Posterior cingulate gyrus (tissue), 11 donors: ENCODE measurements at places on chromosomes 1 and 21.

DNA sequence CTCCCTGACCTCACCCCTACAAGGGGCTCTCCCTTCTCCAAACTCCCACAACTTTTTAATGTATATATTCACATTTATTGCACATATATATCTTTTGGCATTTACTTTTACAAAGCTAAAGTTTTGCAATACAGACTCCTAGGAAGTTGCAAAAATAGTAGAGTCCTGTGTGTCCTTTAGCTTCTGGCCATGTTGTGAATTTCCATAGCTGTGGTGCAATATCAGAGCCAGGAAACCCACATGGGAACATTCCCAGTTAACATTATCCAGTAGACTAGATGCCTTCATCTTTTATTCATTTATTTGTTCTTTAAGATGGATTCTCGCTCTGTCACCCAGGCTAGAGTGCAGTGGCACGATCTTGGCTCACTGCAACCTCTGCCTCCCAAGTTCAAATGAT, 343.0 kb downstream of the PCP4 start:
- DNase-seq: no peak

GRCh38 chr1:166975361-166976129, at the start of gene ILDR2:
TSS of gene ILDR2 (minus strand) at chr1:166975540. CDS start at chr1:166975268, 272 bp downstream.
- peak; percentile 61 for DNase-seq

- DNase-seq: no peak
Observed at GRCh38 chr1:223622132-223622842, 43.2 kb downstream of the CAPN8 start.

DNA sequence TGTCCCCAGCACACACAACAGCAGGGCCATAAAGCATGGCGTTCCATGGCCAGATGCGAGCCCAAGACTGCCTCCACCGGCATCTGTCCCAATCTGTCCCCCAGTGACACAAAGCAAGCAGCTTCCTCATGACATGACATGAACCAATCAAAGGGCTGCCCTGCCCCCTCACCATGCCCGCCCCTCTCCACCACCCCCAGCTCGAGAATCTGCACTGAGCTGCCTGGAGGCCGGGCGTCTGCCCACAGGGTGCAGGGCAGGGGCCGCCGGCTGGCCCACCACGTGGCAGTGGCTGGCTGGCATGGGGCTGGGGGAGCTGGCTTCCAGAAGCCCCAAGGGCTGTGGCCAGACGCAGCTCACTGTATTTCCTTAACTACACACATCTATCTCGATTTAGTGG, 27.8 kb downstream of the WNT9A start:
- DNase-seq: peak; percentile 75

DNA sequence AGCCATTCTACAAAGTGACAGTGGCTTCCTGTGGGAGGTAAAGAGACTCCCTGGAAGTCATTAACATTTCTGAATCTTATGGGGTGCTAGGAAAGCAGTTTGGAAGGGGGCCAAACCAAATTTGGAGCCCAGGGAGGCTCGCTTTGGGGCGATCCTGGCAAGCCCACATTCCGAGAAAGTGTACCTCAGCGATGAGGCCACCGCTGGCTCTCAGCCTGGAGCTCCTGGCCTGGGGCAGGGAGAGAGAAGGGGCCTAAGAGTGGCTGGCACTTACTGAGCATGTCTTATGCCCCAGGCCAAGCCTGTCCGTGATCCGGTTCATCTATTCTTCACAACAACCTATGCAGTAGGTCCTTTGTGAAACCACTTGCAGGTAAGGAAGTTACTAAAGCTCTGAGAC, 98.8 kb downstream of the CCDC185 start:
- no peak for DNase-seq

DNA sequence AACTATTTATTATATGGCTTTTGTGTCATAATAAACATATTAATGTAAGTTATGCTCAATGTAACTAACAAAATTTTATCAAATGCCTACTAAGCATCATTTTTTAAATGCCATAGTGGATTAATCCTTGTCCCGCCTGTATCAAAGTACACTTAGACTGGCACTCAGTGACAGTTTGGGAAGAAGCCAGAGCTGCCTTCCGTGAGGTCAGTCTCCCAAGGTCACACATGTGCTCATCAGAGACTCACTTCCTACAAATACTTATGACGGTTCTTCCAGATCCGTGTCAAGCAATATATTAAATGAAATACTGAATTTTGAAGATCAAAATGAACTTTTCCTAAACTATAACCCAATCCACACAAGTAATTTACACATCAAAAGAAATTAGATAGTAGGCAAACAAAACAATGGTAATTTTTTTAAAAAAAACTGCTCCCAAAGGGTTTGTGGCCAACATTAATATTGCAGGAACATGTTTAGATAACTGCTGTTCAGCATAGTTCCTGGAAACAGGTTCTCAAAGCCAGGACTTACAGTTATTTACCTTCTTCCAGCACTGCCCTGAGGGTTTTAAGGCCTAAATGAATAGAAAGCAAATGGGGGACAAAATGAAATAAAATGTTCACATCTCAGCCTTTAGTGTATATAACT, 27.2 kb downstream of the WLS start:
- DNase-seq: no peak

- DNase-seq: no peak
Observed at GRCh38 chr1:161299347-161299746, 10.4 kb downstream of the MPZ start.

DNA sequence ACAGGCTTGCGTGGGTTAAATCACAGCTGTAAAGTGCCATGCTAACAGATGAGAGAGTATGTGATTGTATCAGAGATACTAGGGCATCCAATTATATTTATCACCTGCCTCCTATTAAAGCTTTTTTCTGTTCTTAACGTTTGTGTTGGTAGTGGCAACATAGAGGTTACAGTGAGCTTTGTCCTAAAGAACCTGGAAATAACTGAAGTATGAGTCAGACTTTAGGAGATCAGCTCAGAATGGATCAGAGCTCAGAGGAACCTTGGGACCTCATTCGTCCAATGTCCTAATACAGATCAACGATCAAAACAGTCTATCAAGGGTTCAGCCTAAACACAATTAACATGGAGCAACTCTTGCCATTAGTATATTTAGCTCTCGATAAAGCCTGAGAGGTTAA, 81.0 kb downstream of the RGS7 start:
- no peak for DNase-seq

DNA sequence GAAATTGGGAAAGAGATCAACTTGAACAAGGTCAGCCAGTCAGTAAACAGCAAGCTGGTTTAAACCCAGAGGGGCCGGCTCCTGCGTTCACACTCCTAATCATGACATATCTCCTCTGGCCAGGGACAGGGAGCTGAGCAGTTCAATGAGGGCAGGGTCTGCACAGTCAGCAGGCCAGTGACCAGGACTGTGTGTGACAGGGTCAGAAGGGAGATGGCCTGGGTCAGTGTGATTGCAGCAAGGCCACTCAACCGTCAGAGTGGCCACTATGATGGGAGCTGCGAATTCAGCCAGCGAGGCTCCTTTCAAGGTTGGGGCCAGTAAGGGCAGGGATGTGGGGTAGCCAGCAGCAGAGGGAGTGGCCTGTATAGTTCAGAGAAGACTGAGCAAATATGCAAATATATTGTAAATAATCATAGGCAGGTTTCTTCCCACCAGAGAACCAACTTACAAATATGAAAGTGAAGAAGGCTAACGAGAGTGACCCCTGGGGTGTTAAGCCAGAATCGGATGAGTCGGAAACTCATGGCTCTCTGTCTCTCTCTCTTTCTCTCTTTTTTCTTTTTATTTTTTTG, 20.0 kb downstream of the NOL9 start:
- no peak for DNase-seq

DNA sequence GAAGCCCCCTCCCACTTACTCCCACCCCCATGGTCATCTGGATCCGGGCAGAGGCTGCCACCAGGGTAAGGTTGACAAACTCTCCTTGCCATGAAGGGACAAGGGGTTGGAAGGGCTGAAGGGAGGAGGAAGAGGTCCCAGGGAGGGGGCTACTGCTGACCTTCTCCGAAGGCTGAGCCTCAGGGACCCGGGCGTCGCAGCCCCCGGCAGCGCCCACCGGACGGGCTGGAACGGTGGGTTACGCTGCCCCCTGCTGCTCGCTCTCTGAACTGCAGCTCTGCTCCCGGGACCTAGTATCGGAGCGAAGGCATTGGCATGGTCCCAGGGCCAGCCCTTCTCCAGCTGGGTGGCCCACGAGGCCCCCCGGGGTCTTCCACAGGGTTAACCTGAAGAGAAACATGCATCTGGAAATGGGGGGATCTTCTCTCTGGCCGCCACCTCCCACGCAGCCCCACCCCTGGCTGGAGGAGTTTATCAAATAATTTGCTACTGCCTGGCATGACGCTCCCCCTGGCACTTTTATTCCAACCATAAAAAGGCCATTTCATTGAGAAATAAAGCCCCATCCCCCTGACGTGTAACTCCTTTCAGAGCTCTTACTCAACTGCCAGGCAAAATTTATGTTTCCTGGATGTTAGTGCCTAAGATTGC, 70.4 kb upstream of the TARDBP start:
- peak; percentile 45 for DNase-seq

- no peak for DNase-seq
Observed at GRCh38 chr1:6906783-6907182, 121.5 kb downstream of the CAMTA1 start.

DNA sequence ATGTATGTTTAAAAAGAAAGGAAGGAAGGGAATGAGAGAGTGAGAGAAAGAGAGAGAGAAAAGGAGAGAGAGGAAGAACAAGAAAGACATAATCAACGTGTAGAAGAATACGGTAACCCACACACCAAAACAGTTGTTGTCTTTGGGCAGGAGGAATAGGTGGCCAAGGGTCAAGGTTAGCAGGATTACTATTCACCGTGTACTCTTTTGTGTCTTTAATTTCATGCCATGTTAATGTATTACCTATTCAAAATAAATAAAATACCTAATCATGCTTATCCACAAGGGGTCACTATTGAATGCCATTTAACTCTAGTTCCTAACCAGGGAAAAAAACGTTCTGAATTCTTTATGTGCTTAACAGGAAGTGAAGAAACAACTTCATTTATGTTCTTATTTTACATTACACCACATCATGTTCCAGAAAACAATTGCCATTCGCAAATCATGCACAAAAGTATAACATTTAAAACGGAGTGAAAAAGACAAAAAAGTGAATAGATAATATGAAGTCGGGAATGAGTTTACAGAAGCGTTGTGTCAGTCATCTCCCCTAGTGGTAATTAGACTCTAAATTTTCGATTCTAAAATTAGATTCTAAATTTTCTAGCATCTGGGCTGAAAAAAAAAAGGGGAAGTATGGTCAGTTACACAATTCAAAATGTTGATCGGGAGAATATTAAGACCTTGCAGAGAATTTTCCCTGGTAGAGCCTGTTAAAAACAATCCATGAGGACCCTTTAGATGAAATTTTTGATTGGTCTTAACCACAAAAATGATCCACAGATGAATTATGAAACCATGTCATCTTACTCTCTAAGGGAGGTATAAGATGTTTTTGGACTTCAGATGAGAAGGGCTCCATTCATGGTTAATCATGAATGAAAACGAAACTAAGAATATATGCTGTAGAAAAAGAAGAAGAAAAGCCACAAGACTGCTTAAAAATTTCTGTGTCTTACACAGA, 700 bp upstream of the KMO start:
- DNase-seq: no peak

DNA sequence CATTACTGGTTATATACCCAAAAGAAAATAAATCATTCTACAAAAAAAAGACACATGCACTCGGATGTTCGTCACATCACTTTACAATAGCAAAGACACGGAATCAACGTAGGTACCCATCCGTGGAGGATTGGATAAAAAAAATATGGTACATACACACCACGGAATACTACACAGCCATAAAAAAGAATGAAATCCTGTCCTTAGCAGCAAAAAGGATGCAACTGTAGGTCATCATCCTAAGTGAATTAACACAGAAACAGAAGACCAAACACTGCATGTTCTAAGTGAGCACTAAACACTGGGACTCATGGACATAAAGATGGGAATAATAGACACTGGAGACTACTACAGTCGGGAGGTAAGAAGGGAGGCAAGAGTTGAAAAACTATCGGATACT, 148.6 kb downstream of the CHD1L start:
- DNase-seq: no peak

GRCh38 chr1:90068611-90069280, 73.8 kb downstream of the ZNF326 start:
- no peak for DNase-seq

DNA sequence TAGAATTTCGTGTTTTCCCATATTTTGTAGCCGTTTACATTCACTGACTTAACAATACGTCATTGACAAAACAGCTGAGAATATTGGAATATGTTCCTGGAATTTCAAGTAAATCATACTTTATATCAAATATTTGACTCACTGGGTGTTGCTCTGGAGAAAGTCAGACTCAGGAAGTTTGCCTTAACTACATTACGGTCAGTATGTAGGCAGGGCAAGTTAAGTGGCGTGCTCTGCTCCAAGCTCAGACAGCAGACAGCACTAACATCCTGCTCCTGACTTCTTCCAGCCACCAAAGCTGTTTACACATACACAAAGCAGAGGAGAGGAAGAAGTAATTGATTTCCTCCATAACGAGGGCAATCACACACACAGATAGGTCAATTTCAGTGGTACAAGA, 414.6 kb downstream of the LRRIQ3 start:
- no peak for DNase-seq

DNA sequence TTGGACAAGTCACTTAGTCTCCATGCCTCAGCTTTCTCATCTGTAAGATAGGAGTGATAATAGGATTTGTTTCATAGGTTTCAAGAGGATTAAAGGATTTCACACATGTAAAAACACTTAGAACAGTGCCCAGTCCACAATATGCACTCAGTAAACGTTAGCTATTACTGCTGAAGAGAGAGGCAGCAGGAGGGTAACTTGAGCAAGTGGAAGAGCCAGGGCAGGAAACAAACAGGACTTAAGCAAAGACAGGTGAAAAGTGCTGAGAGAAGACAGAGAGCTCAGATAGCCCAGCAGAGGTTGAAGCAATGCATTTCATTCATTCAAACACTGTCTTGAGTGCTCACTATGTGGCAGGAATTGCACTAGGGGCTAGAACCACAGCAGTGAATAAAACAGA, 21.1 kb upstream of the H3-3A start:
- DNase-seq: no peak

DNA sequence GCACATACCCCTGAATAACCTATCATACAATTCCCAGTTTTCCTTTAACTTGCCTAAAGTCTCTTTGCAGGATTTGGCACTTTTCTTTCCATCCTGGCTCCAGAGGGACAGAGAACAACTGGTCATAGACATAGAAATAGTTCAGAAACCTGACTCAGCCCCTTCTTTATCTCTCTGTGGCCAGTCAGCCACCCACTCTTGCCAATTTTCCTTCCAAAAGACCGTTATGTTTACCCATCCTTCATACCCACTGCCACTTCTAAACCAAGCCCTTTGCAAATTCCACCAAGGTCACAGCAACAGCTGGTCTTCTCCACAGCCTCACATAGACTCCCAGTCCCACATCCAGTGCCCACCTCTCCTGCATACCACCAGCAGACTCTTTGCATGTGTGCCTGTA, 127.2 kb upstream of the FGGY start:
- DNase-seq: no peak
